ENCODE measurements at places on chromosomes 12 and 14. TPM values are rescaled to one million over a fixed set of nuclear protein-coding genes. Genes with fewer than 3 reads are reported as not detected.

The COCH gene
- total RNA-seq = not detected

The TEX52 gene
- not detected for total RNA-seq

The TGM1 gene
- 770 TPM for total RNA-seq

The TMEM119 gene
- total RNA-seq = 0.08 TPM

The TAS2R10 gene
- total RNA-seq = 0.38 TPM

The LBHD2 gene
- not detected for total RNA-seq

The BICDL1 gene
- total RNA-seq = 19.7 TPM

The IGF1 gene
- 36.3 TPM for total RNA-seq

The ADAM21 gene
- total RNA-seq = not detected

The SLC38A2 gene
- total RNA-seq = 273 TPM

The RAD51AP1 gene
- 16.5 TPM for total RNA-seq

The RAD52 gene
- total RNA-seq = 7.6 TPM

The NOVA1 gene
- not detected for total RNA-seq

- no peak for DNase-seq
These were observed 157.4 kb upstream of the FOXG1 start for GRCh38 chr14:28608851-28609828.

DNA sequence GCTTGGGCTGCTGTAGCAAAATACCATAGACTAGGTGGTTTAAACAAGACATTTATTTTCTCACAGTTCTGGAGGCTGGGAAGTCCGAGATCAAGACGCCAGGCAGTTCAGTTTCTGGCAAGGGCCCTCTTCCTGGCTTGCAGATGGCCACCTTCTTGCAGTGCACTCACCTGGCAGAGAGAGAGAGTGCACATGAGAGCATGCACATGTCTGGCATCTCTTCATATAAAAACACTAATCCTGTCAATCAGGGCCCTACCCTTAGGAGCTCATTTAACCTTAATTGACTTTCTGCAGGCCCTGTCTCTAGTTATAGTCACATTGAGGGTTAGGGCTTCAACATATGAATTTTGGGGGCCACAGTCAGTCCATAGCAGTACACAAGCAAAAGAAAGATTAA, 12.4 kb upstream of the EVL start:
- DNase-seq = no peak

DNA sequence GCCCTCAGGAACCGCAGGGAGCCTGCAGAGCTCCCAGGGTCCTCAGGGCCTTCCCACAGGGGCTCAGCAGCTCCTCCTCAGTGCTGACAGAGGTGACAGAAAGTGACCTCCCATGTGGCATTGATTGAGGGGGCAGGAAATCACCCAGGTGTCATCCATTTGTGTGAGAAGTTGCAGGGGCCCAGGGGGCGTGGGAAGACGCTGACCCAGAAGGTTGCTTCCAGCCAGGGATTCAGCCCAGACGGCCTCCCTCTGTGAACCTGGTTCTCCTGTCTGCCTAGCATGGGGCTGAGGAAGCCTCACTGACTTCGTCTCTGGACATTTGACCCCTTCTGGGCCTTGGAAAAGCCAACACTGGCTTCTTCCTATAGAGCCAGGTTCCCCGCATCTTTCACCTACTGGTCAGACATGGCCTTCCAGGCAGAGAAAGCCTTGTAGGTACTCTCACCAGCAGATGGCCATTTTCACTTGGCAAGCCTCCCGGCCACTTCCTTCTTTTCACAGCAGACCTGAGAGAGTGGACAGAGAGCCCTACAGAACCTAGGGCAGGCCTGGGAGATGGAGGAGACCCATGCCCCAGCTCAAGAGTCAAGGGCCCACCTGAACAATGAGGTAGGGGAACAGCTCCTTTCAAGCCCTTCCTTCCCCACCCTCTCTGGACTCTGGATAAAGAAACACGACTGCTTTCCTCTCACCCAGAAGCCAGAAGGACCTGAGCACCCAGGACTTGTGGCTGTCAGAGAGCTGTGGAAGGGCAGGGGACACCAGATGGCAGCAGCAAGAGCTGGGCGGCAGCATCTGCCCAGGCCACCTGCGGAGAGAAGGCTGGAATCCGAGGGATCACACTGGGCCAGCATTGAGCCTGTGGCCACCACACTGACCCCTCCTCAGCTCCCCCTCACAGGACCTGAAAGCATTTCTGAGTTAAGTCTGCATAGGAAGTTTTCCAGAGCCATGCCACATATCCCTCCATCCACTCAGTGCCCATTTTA, 377.8 kb downstream of the DPF3 start:
- DNase-seq = no peak

GRCh38 chr14:91175291-91176201, 61.7 kb downstream of the DGLUCY start:
- no peak for DNase-seq

DNA sequence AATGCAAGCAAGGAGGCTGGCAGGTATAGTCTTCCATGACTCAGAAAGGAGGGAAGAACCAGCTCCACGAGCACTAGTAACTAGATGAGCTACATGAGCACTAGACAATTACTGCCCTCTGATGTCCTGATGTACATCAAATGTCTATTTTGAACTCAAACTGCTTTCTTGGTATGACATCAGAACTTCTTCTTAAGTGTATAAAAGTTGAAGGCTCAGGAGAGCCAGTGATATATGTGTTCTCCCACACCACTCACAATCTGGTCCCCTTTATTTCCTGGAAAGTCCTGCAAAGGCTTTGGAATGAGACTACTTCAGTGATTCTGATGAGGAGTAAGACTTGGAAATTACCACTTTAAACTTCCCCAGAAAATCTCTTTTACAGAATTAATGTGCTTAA, 18.5 kb upstream of the DHRS7 start:
- no peak for DNase-seq

DNA sequence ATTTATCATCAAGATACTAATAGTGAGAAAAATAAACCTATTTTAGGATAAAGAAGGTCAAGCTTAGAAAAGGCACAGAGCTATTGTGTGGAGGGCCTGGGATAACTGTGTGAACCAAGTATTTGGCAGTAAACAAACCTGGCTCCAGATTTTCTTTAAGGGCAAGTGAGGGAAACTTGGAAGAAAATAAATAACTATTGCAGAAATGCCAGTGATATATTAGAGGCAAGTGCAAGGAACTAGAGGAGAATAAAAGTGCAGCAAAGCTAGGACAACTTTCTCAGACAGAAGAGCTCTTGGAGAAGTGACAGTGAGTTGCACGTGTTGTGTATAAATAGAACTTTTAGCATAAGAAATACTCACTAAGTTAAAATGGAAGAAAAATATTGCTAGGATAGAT, 83.7 kb downstream of the PRKD1 start:
- DNase-seq = no peak

DNA sequence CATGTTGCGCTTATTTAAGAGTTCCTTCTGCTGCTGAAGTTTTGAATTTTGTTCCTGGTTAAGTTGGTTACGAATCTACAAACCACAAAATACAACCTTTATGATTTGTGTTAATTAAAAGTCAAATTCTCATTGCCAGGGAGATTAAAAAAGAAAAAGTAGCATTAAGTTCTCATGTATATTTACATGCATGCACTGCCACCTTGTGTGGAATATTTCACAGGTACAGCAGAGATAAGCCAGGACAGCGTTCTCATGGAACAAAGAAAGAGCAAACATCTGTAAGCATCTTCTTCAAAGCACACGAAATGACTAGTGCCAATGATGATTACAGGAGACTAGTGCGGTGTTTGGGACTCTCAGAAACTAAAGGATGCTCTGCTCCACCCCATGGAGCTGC, 34.2 kb downstream of the ZFYVE21 start:
- DNase-seq = no peak

DNA sequence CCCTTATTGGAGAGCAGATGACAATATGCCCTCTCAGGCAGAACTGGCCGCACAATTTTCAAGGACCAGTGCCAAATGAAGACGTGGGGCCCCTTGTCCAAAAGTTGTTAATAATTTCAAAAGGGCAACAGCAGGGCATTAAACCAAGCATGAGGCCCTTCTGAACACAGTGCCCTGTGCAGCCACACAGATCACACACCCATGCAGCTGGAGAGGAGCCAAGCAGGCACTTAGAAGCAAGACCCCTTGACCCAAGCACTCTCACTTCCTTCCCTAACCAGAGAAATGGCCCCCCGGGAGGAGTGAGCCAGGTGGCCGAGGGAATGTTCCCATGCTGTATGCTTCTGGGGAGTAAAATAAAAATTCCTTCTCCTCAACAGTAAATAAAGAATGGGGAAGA, 114.0 kb upstream of the TMPO start:
- DNase-seq = no peak

DNA sequence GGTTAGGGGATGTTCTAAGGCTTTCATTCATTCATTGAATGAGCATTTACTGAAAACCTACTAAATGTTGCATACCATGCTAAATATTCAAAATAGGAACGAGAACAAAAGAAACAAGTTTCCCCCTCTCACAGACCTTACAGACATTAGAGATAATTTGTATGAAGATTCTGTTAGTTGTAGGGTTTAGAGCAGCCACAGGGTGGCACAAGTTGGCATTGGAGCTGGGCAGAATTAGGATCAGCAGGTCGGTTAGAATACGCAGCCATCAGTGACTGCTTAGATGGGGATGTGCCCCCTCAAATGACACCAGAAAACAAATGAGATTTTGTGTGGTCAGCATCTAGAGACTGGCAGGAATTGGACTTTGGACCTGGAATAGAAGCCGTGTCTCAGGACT, 166.3 kb upstream of the DAAM1 start:
- DNase-seq = no peak

- no peak for DNase-seq
These were observed 42.1 kb downstream of the ATL1 start for GRCh38 chr14:50602035-50602434.

DNA sequence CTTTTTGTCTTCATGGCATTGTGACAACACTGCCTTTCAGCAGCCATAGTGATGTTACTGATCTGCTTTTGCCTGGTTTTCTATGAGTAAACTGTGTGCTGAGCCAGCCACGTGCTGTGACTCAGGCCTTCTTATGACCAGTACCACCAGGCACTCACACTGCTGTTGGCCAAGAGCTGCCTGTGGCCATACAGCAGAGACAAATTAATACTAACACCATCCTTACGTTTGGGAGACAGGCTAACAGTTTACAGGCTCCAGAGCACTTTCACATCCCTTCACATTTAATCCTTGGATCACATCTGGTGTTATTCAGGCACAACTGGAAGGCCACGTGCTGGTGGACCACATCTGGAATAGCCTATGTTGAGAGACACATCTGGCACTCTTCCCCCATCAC, 377.9 kb downstream of the CCDC91 start:
- no peak for DNase-seq

DNA sequence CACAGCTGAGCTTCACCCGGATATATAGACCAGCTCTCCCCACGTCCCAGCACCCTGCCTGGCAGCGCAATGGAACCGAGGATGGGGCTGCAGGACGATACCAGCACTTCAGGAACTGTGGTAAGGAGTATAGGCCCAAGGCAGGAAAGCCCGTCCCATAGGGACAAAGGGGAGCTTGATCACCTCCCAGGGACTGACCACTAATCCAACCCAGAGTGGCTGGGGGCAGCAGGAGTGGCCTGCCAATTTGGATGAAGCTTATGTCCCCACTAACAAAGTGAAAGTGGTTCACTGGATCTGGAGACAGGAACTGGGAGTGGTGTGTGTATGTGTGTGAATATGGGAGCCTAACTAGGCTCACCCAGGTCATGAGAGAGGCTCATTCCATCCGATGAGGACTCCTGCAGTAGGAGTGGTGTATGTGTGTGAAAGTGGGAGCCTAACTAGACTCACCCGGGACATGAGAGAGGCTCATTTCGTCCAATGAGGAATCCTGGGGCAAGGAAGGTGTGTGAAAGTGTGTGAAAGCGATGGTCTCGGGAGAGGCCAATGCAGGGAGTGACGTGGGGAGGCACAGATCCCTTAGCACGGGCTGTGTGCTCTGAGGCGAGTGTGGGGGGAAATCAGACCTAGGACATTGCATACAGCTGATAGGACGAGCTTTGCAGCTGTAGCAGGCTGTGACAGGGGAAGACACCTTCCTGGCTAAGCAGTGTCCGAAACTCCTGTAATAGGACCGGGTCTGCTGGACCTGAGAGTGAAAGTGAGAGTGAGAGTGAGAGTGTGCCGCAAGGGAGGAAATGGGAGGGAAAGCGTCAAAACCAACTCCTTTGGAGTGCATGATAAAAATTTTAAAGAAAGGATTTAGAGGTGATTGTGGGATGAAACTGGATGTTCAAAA, 25.7 kb downstream of the KLRK1 start:
- DNase-seq = no peak

DNA sequence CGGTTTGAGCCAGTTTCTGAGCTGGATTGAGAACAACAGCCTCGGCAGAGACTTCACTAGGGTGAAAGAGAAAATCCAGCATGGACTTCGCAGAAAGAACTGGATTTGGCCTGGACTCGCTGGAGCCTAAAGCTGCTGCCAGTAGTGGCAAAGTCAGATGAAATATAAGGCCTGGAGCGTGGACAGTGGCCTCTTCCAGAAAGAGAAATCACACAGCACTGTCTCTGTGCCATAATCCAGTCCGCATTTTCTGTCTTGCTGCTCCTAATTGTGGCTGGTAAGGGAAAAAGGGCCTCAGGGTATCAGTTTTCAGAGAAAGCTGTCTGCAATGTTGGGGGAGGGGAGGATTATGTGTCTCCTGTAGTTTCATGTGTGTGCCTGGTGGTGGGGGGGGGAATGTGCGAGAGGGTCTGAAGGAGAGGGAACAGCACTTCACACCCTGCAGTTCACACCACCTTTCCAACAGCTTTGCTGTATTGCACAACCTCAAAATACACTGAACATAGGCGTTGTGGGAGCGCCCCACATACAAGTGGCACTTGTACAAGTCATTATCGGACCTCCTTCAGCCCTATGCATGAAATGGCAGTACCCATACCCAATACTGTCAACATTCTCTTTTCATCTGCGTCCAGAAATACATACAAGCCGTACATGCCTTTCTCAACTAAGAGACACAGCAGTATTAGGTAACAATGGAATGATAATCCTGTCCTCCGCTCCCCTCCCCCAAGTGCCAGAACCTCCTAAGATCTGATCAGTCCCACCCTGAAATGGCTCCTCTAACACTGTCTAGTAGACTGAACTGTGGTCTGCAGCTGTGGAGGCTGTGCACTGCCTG, 107.5 kb upstream of the ATF7IP start:
- DNase-seq = peak; percentile 81

DNA sequence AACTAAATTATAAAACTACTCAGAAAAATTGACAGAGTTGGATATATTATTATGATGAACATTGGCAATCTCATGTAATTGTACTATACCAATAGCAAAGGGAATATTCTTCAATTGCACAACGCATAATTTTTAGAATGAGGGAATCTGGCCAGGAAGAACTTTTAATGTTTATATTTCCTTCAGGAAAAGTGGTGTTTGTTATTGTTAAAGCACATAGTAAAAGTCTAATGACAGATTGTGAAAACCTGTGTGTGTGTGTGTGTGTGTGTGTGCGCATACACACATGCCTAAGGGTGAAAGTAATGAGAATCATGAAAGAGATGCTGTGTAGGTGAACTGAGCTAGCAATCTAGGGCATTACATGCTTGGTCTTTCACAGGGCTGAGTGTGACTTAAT, 877.7 kb downstream of the SLC6A15 start:
- DNase-seq = no peak

DNA sequence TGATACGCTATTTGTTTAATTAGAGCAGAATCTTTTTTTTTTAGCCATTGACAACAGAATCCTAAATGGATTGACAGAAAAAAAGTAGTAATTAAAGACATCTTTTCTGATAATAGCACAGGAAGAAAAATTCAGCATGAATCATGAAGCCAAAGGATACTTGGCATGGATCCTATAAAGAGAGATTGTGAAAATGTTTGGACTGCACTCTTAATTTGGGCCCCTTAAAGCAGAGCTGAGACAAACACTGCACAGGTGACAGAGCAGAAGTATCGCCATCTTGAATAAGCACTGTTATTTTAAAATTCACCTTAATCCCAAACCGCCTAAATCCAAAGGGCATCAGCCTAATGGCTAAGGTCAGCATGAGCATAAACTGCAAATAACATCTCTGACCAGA, 48.8 kb upstream of the SEL1L start:
- DNase-seq = no peak

GRCh38 chr12:109885616-109886015, 5.3 kb upstream of the GLTP start:
- no peak for DNase-seq

All from esophagus squamous epithelium (tissue), 5 donors.